GM06990 (cell line): ENCODE measurements at places on chromosomes 1 and 21.

- DNase-seq = no peak
These were observed 22.0 kb upstream of the PRDM15 start for GRCh38 chr21:41901099-41901498.

- DNase-seq = no peak
These were observed at the start of gene CFAP74 for GRCh38 chr1:2003541-2004131. Gene CFAP74 (minus strand): TSS chr1:2003786. CDS start chr1:1990956, 12,830 bp downstream.

GRCh38 chr1:23936481-23937176 lies 23.0 kb upstream of the PNRC2 start:
- no peak for DNase-seq

GRCh38 chr1:223718850-223719249 lies 6.5 kb downstream of the CAPN2 start:
- DNase-seq = no peak

- DNase-seq = no peak
These were observed 20.1 kb upstream of the PSMB2 start for GRCh38 chr1:35661474-35661795.

GRCh38 chr1:232178191-232178590 lies 451.7 kb downstream of the SIPA1L2 start:
- DNase-seq = no peak

GRCh38 chr1:48214820-48215219 lies 7.7 kb upstream of the SLC5A9 start:
- DNase-seq = no peak

- no peak for DNase-seq
These were observed 67.9 kb downstream of the CACNA1E start for GRCh38 chr1:181551249-181551648.

DNA sequence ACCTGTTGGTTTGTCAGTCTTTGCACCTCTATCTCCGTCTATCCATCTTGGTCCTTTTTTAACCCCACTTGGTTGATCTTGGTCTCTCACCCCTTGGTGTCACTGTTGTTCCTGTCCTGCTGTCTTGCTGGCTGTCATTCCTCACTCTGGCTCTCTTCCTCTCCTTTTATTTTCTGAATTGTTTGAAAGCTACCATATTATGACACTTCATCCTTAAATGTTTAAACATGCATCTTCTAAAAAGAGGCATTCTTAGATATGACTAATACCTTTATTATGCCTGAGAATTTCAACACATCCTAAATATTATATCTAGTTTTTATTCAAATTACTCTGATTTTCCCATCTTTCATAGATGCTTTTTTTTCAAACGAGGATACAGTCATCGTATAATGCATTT lies 37.0 kb downstream of the BACH1 start:
- no peak for DNase-seq

- no peak for DNase-seq
These were observed 89.9 kb upstream of the JAK1 start for GRCh38 chr1:65056234-65056633.

DNA sequence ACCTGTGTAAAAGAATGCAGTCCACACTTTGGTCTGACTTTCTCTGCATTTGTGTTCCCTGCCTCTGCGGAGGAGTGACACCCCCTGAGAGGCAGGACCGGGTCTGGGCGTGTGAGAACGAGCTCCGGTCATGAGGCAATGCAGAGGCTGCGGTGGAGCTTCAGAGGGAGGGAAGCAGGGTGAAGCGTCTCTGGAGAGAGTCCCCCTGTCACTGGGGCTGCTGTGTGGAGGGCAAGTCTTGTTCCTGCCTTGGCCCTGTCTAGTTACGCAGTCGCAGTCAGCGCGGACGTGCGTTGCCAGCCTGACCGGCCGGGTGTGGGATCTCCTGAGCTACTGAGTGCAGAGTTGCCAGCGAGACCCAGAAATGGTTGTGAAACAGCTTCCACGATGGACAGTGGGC lies 48.5 kb downstream of the BACE2 start:
- DNase-seq = no peak

- no peak for DNase-seq
These were observed 68.5 kb upstream of the ZBTB18 start for GRCh38 chr1:243982447-243983018.

GRCh38 chr1:44146536-44147361 lies 5.3 kb upstream of the KLF18 start:
- DNase-seq = no peak
